ENCODE measurements at places on chromosomes 12 and 14.

DNA sequence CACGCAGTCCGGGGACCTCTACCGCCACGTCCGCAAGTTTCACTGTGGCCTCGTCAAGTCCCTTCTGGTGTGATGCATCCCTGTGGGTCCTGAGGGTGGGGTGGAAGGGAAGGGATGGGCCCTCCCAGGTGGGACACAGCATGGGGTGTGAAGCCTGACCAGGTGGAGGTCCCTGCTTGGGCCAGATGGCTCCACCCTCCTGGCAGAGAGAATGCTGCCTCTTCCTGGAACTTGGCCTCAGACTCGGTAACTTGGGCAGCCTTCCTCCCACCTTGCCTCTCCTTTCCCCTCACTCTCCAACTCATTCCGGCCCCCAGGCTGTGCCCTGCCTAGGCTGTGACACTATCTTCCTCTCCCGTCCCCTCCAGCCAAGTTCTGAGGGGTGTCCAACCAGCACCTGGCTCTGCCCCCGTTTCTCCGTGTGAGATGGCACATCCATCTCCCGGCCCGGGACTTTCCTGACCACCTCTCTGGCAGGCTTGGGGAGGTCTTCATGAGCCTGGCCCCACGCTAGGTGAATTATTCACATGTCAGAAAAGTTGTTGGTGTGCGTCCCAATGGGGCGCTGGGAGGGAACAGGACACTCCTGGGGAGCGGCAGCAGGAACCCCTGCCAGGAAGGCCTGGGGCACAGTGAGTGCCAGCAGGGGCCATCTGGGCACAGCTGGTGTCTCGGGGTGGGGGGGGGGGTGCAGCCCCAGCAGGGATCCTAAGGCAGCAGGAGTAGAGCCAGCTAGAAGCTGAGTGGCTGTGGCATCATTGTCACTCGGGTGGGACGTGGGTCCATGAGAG lies 1.7 kb downstream of the ZBTB42 start:
- no peak for DNase-seq

GRCh38 chr12:69966839-69967238 lies 141.8 kb downstream of the MYRFL start:
- no peak for DNase-seq

GRCh38 chr12:68349220-68349621 lies 17.1 kb upstream of the MDM1 start:
- DNase-seq: no peak

DNA sequence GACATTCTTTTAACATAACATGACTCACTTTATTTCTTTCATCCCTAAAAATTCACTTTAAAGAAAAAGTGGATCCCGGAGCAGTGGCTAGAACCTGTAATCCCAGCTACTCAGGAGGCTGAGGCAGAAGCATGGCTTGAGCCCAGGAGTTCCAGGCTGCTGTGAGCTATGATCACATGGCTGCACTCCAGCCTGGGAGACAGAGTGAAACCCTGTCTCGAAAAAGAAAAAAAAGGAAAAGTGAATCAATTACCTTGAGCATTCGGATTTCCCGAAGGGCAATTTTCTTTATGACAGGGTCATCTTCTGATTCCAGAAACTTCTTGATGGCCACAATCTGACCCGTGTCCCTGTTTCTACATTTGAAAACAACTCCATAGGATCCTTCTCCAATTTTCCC lies 1.2 kb downstream of the CDKL1 start:
- DNase-seq: no peak

DNA sequence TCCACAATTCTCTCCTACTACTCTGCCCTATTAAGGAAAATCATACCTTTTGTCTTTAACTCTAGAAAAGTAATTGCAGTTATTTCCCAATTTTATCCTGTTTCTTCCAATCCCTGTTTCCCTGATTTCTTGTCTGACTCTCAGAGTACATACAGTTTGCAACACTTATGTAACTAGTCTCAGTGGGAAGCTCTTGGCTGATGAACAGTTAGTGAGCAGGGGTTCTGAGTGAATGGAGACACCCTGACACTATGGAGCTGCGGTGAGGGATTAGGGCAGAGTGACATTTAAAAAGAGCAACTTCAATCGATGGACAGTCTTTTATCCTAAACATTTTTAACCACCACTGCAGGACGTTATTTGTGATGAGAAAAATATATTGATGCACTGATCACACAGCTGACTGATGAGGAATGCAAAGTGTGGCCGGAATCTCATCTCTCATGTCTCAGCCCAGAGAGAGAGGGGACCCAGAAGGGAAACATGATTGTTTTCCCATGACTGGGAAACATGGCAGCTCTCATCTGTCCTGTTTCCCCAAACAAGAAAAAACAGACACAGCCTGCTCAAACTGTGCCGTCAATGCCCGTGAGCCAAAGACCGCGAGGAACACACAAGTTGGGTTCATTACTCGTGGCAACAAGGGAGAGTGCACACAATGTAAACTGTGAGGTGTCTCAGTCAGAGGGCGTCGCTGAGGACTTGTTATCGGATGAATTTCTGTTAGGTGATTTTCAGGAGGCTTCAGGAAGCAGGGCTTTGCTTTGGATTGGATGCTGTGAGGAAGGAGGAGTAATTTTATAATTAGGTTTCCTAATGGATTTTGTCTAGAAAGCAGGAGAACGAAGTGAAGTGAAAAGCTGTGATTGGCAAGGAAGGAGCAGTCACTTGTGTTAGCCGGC lies 5.2 kb upstream of the SLC6A13 start:
- no peak for DNase-seq

DNA sequence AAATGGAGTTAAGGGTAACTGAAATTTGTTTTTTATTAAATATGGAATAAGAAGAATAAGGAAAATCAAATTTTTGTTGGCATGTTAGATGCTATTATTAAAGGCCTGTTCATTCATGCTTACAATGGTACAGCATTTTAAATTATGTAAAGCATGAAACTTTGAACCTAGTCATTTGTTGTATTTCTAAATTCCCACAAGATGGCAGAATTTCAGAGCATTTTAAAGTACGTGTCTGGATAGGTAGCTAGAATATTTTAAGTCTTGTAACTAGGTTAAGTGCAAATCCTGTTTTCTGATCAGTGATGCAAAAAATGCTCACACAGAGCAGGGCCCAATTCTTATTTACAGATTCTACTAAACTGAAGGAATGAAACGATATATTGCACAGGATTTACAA lies 585.6 kb upstream of the MIS18BP1 start:
- DNase-seq: no peak
